Right lobe of liver (tissue), 6 donors: ENCODE measurements at places on chromosomes 6 and 20. TPM values are rescaled to one million over a fixed set of nuclear protein-coding genes. Genes with fewer than 3 reads are reported as not detected.

The PSORS1C2 gene
- total RNA-seq: not detected

The HEY2 gene
- total RNA-seq: 0.74 TPM

The STX16 gene
- total RNA-seq: 22.2 TPM

The SNAI1 gene
- total RNA-seq: 1.1 TPM

The PHACTR1 gene
- 3.5 TPM for total RNA-seq

The FAM229B gene
- 12.1 TPM for total RNA-seq

The TRIM40 gene
- not detected for total RNA-seq

The OPN5 gene
- not detected for total RNA-seq
